ENCODE measurements at places on chromosomes 5 and 9. TPM values are rescaled to one million over a fixed set of nuclear protein-coding genes. Genes with fewer than 3 reads are reported as not detected.
A peak's percentile ranks its signal among the peaks of the same experiment; 100 is the strongest.

DNA sequence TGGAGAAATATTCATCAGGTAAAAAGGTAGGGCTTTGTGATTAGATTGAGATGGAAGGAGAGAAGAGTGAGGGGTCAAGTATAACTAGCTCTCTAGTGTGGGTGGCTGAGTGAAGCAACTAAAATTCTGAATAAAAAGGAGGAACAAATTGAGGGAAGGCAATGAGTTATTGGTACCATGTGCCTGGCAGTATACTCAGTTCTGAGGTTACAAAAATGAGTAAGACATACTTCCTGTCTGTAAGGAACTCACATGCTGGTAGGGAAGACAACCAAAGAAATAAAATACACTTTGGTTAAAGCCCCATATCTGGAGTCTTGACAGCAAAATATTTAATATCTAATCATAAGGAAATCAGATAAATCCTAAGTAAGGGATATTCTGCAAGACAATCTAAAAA is 476.8 kb upstream of the C9orf72 start:
- DNase-seq, result no peak

DNA sequence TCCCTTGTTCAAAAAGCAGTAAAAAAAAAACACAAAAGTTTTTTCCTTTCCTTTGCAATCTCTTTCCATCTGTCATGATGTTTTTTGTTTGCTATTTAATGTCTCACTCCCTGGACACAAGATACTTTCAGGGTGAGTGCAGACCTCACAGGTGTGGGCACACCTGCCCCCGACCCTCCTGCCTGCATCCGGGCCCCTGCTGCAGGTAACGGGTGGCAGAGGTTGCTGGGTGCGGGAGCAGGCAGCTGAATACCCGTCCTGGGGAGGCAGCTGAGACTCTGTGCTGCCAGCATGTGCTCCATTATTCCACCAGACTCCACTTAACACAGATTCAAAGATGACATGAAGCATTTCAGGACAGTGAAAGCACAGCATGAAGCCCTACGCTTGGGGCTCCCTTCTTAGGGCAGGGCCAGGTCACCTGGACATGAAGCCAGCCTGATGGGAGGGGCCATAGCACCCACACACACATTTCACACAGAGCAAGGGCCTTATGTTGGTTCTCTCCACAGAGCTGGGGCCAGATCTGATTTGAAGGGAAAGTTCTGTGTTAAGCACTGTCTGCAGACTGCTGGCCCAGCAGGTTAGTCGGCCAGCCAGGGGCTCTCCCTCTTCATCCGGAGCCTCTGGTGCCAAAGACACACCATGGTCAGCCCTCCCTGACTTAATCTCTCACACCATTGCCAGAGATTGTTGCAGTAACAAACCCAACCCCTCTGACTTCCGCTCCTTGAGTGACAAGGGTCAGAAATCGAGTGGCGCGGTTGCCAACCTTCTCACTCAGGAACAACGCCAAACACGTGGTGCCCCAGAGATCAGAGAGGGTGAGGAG is 13.0 kb downstream of the NEK6 start:
- DNase-seq, result no peak

DNA sequence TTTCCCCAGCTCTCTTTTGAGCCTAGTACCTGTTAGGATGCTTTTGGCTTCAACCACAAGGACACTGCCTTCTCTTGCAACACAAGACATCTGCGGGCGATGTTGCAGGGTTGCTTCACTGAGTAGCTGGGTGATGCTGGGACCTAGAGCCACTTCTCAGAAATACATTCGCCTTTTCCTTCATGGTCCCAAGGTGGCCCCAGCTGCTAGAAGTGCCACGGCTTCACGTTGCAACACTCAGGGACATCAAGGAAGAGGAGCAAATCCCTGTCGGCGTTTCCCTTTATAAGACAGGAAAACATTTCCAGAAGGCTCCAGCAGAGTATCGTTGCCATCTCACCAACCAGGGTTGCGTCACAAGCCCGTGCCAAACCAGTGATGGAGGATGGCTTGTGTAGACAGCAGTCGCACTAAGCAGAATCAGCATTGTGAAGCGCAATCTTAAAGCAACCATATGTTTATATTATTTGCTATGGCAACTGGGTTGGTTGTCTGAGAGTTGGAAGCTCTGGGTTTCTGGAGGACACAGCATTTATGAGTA is 62.7 kb downstream of the ANKRD33B start:
- DNase-seq, result no peak

DNA sequence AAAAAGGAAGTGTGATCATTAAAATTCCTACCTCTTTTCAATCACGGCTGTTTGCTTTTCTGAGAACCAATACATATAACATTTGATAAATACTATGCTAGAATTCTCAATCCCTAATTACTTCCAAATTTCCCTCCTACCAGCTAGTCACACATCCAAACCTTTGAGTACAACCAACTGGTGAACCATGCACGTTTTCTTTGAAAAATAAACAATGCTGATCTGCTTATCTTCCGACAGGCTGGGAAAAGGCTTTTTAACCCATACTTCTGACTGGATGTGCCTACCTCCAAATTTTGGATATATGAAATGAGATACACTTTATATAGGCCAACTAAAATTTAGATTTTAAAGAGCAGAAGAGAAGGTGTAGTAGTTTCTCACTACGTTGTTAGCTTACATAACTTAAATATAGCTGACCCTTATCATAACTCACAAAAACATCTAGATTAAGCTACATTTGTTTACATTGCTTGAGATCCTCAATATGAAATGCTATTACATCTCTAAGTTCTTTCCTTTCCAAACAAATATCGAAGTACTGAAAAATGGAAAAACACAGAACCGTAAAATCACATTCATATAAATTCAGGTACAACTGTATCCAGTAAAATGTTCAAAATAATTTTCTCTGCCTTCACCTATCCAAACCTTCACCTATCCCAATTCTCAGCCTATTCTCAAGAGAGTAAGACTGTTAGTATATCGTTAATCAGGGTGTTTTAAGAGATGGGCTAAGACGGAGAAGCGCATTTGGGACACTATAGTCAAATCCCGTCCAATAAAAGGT is 2.1 kb downstream of the NR3C1 start:
- DNase-seq, result no peak

DNA sequence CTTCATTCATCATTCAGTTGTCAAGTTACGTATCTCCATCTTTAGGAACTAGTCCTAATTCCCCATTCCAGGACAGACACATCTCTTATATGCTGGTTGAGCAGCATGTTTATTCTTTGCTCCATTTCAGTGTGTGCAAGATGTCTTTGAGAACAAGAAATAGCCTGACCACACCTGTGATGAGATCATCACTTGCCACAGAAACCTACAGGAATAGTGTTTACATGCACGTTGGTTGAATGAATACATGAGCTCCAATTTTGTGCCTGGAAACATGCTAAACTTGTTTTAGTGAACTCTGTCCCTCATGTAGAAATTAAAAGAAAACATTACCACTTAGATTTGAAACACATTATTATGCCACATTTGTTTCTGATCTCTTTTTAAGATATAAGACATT is 489.1 kb downstream of the CDH18 start:
- no peak for DNase-seq

GRCh38 chr9:134204041-134204440 is 39.7 kb upstream of the RNU6ATAC start:
- no peak for DNase-seq

- DNase-seq, result peak; percentile 53
Observed at GRCh38 chr5:31825518-31826068, 186.7 kb downstream of the PDZD2 start.

- no peak for DNase-seq
Observed at GRCh38 chr5:158178535-158178934, 319.6 kb upstream of the CLINT1 start.

GRCh38 chr5:58406394-58406793 is 53.5 kb downstream of the PLK2 start:
- DNase-seq, result no peak

DNA sequence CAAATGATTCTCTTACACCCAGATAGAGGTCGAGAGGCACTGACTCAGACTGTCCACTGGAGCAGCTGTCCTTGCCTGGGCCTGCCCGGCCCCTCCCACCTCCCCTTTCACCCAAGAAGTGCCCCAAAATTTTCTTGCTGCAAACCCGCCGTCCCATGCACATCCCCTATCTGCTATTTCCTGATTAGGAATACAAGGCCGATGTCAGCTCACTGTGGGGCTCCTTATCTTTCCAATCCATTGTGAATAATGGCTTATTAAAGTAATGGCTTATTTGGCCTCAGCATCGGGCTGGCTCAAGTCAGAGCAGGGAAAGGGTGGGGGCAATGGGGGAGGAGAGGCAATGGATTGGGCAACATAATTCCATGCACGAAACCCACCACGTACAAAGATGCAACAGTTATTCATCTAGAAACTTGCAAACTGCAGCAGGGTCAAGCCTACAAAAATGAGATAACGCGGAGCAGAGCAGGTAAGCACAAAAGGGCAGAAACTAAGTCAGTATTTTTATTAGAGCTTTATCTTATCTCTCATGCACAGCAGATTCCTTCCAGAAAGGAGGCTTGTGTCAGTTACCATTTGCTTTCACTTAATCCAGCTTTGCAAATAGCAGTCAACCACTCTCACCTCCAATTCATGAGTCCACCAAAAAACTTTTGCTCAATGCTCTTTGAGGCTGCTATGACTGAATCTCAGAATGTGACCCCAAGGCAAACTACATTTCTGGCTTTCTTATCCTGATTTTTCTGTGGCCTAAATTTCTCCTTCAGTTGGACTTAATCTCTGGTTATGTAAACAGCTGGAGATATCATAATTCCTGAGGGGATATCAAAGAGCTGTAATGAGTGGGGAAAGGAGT is 138.2 kb upstream of the OSMR start:
- no peak for DNase-seq

DNA sequence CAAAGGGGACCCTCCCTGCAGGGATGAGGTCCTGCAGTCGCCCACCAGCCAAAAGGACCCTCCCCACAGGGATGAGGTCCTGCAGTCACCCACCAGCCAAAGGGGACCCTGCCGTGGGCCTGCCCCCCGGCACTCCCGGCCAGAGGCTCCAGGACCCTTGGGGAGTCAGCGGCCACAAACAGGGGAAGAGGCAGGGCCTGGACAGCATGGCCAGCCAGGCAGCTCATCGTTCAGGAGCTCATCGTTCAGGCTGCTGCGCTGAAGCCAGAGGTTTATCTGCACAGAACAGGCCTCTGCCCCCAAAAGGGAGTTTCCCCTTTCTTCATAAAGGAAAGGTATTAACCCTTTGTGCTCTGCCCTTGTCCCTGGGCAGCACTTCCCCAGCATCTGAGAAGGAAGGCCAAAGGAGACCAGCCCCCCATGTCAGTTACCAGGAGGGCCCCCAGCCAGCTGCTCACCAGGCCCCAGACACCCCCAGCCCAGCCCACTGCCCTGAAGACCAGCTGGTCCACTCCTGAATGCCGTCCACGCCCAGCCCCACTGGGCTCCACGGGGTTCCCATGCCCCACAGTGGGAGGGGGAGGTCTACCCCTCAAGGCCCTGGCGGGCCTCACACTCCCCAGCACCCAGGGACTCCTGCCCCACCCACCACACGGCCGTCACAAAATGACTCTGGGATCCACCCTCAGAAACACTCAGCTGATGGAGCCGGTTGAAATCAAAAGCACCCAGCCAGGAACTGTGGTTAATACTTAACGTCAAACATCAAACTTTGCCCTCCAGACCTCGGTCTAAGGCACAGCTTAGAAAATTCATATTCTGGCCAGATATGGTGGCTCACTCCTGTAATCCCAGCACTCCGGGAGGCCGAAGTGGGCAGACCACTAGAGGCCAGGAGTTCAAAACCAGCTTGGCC is 6.3 kb downstream of the SLC12A7 start:
- DNase-seq, result no peak

GRCh38 chr9:68974901-68975300 is 39.0 kb downstream of the PRKACG start:
- no peak for DNase-seq

- no peak for DNase-seq
Observed at GRCh38 chr5:109649318-109649717, 40.4 kb upstream of the MAN2A1 start.

- peak; percentile 45 for DNase-seq
Observed at GRCh38 chr5:147188200-147189108, 46.4 kb upstream of the STK32A start.

DNA sequence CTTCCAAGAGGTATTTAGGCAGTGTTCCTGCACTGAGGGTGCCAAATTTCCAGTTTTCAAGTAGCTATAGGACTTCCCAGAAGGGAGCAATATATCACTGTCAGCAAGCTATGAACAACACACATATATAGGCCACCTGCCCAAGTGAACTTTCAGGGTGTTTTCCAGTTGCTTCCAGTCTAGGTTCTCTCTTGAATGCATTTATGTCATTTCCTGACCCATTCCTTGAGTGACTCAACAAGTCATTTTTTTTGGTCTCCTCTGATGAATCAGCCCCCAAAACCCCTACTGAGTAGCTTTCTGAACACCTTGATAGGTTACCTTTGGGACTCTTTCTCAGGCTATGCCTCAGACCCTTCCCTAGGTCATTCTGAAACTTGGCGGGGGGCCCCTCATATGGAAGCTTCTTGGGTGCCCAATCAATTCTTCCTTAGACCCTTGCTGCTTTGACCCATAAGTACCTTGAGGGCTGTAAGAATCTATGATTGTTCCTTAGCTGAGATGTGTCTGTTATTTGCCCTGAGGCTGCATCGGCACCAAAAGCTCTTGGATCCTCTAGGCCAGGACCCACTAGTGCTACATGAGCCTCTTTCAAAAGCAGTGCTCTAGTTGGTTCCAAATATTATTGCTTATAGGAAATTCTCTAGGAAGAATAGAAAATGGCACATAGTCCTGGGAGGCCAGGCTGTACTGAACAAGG is 12.4 kb downstream of the DNAJB5 start:
- no peak for DNase-seq

DNA sequence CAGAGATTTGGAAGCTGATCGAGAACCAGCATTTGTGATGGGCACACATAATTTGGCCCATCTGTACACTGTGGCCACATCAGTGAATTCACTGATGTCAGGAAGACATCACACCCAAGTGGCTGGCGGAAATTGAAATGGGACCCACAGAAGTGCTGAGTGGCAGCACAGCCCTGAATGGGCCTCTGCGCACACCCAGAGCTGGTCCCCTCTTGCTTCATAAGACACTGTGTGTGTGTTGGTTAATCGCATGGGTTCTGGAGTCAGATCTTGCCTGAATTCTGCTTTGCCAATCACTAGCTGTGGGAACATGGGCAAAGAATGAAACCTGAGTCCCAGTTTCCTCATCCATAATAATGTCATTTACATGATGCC is 72.2 kb downstream of the PCSK5 start:
- DNase-seq, result no peak

DNA sequence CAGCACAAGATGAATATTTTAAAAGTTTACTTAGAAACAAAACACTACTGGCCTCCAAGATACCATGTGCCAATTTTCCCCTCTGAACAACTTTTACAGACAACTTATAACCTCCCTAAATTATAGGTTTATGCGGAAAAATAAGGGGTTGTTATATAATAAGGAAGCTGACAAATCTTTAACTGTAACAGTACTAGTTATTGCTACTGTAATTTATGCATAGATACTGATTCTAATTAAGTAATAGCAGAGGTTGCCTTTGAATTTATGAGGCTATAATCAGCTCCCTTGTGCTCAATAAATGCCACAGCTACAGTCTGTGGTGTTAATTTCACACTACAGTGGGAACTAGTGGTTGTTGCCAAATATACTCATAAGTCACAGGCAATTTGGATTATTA is 291.3 kb upstream of the PCSK5 start:
- DNase-seq, result no peak

Gene RNF180
- 11.3 TPM for polyA plus RNA-seq

Gene CMBL
- 51.0 TPM for polyA plus RNA-seq

Gene CDO1
- 30.0 TPM for polyA plus RNA-seq

Gene NTNG2
- 0.46 TPM for polyA plus RNA-seq

Gene WWC1
- polyA plus RNA-seq, result 89.7 TPM

Gene EIF4E1B
- polyA plus RNA-seq, result not detected

Gene IFNA5
- not detected for polyA plus RNA-seq

Gene C9orf50
- polyA plus RNA-seq, result 0.34 TPM

Gene SHC3
- polyA plus RNA-seq, result 2.2 TPM

Gene LAMC3
- 29.3 TPM for polyA plus RNA-seq

Gene DOCK2
- polyA plus RNA-seq, result 2.7 TPM

Gene TOR1A
- 44.1 TPM for polyA plus RNA-seq

Gene ADCY2
- 5.6 TPM for polyA plus RNA-seq
